Suprapubic skin (tissue), 4 donors: ENCODE measurements at places on chromosomes 12 and 14.

GRCh38 chr12:124022161-124022560 lies 49.1 kb downstream of the ZNF664 start:
- no peak for DNase-seq

DNA sequence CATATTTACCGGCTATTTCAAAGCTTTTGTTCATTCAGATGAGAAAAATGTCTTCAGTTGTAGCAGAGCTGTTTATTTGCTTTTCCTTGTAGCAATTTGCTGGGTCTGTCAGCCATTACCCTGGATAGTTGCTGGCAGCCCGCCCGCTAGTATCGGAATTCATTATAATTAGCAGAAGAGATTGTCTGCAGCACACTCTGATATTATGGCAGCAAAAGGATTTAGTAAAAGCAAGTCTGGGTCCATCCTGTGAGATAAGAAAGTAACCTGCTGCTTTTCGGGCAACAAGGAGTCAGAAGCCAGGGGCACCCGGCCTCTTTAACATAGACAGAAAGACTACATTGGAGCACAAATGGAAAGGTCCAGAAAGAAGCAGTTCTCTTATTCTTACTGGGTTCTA lies 6.1 kb upstream of the SLC35E3 start:
- no peak for DNase-seq

DNA sequence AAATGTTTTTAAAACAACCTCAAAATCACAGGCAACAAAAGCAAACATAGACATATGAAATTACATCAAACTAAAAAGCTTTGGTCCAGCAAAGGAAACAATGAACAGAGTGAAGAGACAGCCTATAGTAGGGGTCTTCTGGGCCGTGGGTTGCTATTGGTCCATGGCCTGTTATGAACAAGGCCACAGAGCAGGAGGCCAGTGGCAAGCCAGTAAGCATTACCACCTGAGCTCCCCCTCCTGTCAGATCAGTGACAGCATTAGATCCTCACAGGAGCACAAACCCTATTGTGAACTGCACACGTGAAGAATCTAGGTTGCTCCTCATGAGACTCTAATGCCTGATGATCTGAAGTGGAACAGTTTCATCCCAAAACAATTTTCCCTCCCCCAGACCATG lies 174.0 kb downstream of the DIO2 start:
- DNase-seq: no peak

- no peak for DNase-seq
Observed at GRCh38 chr12:59179231-59179630, 258.9 kb upstream of the LRIG3 start.

GRCh38 chr12:75954041-75954440 lies 77.5 kb downstream of the PHLDA1 start:
- no peak for DNase-seq

GRCh38 chr12:114794049-114794558 lies 110.1 kb upstream of the TBX3 start:
- no peak for DNase-seq

- DNase-seq: no peak
Observed at GRCh38 chr12:118035190-118036041, 18.9 kb downstream of the RFC5 start.

DNA sequence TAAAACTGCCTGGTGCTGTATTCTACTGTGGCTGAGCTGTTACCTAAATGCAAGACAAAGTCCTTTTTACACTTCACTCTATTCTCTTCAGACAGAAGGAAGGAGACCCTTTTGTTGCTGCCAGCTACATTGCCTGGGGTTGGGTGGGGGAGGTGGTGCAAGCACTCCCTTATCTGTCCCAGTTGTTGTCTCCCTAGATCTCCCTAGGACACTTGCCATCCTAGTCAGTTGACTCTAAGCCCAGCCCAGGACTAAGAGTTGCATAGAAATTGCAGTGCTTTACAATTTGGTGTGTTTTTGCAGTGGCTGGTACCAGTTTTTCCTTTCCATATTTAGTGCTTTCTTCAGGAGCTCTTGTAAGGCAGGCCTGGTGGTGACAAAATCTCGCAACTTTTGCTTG lies 35.1 kb downstream of the SCYL2 start:
- no peak for DNase-seq

DNA sequence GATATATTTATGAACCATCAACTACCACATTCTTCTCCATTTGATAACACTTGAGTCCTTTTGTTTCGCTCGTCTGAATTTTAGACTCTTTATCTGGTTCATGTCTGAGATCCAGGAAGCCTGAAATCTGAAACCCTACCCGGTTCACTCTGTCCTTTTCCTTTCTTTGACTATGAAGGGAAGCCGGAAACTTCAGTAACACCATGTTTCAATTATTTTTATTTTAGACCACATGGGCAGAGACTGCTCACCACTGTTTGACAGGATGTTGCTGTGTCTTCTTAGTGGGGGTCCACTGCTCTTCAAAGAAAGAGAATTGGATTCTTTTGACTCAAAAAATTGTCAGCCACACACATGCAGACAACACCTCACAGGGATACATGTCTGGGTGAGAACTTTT lies 331.9 kb upstream of the FLRT2 start:
- DNase-seq: no peak

- no peak for DNase-seq
Observed at GRCh38 chr12:7169951-7170350, 19.5 kb upstream of the PEX5 start.

- no peak for DNase-seq
Observed at GRCh38 chr12:85468356-85469157, 188.5 kb downstream of the ALX1 start.

DNA sequence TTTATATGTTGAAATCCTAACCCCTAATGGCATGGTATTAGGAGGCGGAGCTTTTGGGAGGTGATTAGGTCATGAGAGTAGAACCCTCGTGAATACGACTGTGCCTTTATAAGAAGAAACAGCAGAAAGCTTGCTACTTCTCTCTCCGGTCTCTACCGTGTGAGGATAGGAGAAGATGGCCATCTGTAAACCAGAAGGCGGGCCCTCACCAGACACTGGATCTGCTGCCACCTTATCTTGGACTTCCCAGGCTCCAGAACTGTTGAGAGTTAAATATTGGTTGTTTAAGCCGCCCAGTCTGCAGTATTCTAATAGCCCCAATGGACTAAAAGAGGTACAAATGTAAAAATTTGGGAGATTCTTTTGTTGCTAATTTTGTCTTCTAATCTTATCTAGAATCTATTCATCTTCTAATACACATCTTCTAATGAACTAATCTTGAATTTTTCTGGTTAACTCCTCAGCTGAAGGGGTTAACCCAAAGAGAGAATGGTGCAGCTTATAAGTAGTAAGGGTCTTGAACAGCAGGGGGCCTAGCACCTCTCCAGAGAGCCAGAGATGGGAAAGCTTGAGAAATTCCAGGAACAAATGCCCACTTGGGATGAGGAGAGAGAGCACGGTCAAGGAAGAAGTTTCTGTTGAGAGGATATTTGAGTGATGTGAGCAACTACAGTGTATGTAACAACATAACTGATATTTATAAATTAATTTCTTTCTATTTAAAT lies 264.0 kb upstream of the GRIP1 start:
- no peak for DNase-seq

DNA sequence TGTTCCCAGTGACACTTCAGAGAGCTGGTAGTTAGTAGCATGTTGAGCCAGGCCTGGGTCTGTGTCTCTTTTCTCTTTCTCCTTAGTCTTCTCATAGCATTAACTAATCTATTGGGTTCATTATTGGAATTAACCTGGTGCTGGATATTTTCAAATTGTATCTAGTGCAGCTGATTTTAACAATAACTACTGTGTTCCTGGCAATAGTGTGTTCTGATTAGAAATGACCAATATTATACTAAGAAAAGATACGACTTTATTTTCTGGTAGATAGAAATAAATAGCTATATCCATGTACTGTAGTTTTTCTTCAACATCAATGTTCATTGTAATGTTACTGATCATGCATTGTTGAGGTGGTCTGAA lies 3.0 kb downstream of the FOS start:
- no peak for DNase-seq

DNA sequence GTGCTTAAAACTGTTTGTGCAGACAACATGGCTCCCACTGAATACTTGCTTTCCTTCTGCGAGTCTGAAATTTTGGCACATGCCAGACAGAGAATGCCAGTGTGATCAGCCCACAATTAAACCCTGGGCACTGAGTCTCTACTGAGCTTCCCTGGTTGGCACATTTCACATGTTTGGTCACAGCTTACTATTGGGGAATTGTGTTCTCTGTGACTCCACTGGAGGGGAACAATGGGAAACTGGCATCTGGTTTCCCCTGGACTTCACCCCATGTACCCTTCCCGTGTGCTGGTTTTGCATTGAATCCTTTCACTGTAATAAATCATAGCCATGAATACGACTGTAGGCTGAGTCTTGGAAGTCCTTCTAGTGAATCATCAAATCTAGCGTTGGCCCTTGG lies 64.9 kb downstream of the EFCAB11 start:
- no peak for DNase-seq
